ENCODE measurements at places on chromosomes 6 and 20. TPM values are rescaled to one million over a fixed set of nuclear protein-coding genes. Genes with fewer than 3 reads are reported as not detected.

- H3K36me3 ChIP-seq, result peaks cover 3% of the 10 kb centered on the region
- H3K4me1 ChIP-seq, result no peaks in the 10 kb centered on the region
- no peaks in the 10 kb centered on the region for H3K27me3 ChIP-seq
- no peak for DNase-seq
- H3K27ac ChIP-seq, result no peak overlapping the region
- H3K4me3 ChIP-seq, result no peak overlapping the region
Observed at GRCh38 chr6:56440551-56440981, 193.2 kb upstream of the COL21A1 start.

DNA sequence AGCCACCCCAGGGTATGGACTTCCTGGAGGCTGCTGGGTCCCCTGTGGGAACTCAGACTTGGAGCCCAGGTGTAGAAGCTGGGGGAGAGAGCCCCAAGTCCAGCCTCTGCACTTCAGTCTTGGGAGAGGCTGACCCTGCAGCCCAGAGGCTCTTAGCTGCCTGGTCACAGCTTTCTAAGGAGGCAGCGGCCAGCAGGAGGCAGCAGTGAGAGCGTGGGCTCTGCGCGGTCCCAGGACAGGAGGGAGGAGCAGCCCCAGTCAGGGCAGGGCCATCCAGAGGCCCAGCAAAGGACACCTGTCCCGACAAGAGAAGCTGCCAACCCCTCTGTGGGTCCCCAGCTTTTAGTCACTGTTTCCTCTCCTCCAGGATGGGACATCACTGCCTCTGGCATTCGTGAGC is 9.4 kb downstream of the TREML2 start:
- H3K4me1 ChIP-seq, result no peaks in the 10 kb centered on the region
- H3K27me3 ChIP-seq, result peaks cover 42% of the 10 kb centered on the region
- no peak overlapping the region for H3K4me3 ChIP-seq
- no peak overlapping the region for H3K27ac ChIP-seq
- DNase-seq, result no peak
- peaks cover 2% of the 10 kb centered on the region for H3K36me3 ChIP-seq

- H3K36me3 ChIP-seq, result no peaks in the 10 kb centered on the region
- H3K4me3 ChIP-seq, result peak overlapping the region; percentile 38
- H3K4me1 ChIP-seq, result peaks cover 26% of the 10 kb centered on the region
- peak; percentile 90 for DNase-seq
Observed at GRCh38 chr20:32581839-32582658, 3.1 kb downstream of the NOL4L start.

The ECI2 gene
- 33.7 TPM for total RNA-seq

- DNase-seq, result no peak
- H3K27me3 ChIP-seq, result no peaks in the 10 kb centered on the region
- no peak overlapping the region for H3K4me3 ChIP-seq
- peaks cover 27% of the 10 kb centered on the region for H3K36me3 ChIP-seq
Observed at GRCh38 chr6:138092686-138093085, 14.5 kb downstream of the PERP start.

DNA sequence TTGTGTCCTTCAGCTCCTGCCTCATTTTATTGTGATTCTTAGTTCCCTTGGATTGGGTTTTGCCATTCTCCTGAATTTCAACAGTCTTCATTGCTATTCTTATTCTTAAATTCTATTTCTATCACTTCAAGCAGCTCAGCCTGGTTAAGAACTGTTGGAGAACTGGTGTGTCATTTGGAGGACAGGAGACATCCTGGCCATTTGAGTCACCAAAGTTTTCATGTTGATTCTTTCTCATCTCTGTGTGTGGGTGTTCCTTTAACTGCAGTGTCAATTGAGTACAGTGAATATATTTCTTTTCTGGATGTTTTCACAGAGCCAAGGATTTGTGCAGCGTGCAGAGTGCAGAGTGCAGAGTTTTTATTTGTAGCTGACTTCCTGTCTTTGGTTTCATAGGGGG is 33.5 kb upstream of the TFB1M start:
- H3K27me3 ChIP-seq, result no peaks in the 10 kb centered on the region
- H3K36me3 ChIP-seq, result peaks cover 13% of the 10 kb centered on the region
- H3K27ac ChIP-seq, result no peak overlapping the region
- no peaks in the 10 kb centered on the region for H3K4me1 ChIP-seq
- DNase-seq, result no peak
- H3K4me3 ChIP-seq, result no peak overlapping the region

- no peaks in the 10 kb centered on the region for H3K27me3 ChIP-seq
- H3K27ac ChIP-seq, result no peak overlapping the region
- H3K4me1 ChIP-seq, result peaks cover 6% of the 10 kb centered on the region
- DNase-seq, result no peak
- no peak overlapping the region for H3K4me3 ChIP-seq
Observed at GRCh38 chr20:56400001-56400640, 7.7 kb downstream of the CSTF1 start.

The SOD2 gene
- total RNA-seq, result 87.3 TPM

- peaks cover 43% of the 10 kb centered on the region for H3K4me1 ChIP-seq
- H3K36me3 ChIP-seq, result no peaks in the 10 kb centered on the region
- no peak for DNase-seq
- no peak overlapping the region for H3K27ac ChIP-seq
- H3K27me3 ChIP-seq, result no peaks in the 10 kb centered on the region
- no peak overlapping the region for H3K4me3 ChIP-seq
Observed at GRCh38 chr6:90127595-90127994, 169.0 kb downstream of the BACH2 start.

The FAM217A gene
- not detected for total RNA-seq

DNA sequence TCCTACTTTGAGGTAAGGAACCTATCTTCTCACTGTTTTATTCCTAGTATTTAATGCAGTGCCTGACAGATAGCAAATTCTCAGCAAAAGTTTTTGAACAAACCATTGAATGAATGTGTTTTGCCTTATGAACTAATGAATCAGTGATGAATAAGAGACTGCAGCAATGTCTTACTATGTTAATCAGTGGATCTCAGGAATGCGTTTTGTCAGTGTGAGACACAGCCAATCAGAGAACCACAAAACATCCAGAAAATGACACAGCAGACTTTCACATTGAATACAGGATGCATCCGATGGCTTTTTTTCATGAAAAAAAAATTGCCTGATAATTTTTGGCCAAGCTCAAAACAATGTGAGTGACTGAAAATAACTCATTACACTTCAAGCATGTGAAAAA is 270.5 kb downstream of the BMP2 start:
- no peaks in the 10 kb centered on the region for H3K36me3 ChIP-seq
- no peak for DNase-seq
- H3K4me3 ChIP-seq, result no peak overlapping the region
- peaks cover 2% of the 10 kb centered on the region for H3K27me3 ChIP-seq
- no peak overlapping the region for H3K27ac ChIP-seq

The C20orf144 gene
- total RNA-seq, result 0.17 TPM

DNA sequence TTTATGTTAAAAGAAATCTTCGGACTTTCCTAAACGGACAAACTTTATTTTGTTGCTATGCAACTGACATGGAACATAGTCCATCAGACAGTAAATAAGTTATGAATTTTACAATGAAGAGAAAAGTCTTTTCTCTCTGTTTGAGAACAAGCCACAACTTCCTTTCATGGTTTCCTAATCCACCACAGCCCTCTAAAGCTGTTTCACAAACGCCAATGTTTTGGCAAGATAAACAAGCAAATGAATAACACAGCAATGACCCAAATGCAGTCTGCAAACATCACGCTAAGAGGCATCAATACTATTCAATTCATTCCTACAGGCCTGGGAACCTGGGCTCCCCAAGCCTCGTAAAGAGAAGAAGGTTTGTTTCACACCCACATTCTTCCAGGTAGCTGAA is 60.4 kb downstream of the HAO1 start:
- peaks cover 8% of the 10 kb centered on the region for H3K27me3 ChIP-seq
- no peak overlapping the region for H3K27ac ChIP-seq
- DNase-seq, result no peak
- no peaks in the 10 kb centered on the region for H3K36me3 ChIP-seq
- H3K4me1 ChIP-seq, result no peaks in the 10 kb centered on the region

- no peaks in the 10 kb centered on the region for H3K4me1 ChIP-seq
- H3K27ac ChIP-seq, result no peak overlapping the region
- no peak overlapping the region for H3K4me3 ChIP-seq
- H3K27me3 ChIP-seq, result no peaks in the 10 kb centered on the region
Observed at GRCh38 chr6:143952947-143953701, 54.9 kb downstream of the PLAGL1 start.

The TNF gene
- total RNA-seq, result not detected

DNA sequence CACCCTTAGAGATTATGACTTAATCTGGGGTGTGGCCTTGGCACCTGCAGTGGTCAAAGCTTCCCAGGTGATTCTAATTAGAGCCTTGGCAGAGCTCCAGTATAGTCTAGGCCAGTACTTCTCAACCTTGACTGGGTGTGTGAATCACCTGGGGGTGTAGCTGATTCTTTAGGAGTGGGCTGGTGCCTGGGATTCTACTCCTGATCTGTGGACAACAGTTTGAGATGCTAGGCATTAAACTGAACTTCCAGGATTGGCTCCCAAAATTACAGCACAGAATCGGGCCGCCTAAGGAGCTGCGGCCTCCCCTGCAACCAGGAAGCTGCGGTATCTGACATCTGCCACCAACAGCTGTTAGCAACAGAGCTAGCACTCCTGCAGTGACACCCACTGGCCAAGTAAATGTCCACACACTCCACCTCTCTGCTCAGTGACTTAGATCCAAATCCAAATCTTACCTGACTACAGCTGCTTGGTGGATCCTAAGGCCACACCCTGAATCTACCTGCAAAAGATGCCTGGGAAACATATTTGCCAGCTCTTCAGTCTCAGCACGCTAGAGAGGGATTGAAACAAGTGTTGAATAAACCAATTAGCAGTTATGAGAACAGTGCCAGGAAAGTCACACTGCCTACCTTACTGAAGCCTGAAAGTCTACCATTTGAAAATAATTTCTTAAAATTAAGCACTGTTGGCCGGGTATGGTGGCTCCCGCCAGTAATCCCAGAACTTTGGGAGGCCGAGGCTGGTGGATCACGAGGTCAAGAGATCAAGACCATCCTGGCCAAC is 126.7 kb downstream of the UNC5CL start:
- H3K27ac ChIP-seq, result no peak overlapping the region
- no peak for DNase-seq
- no peaks in the 10 kb centered on the region for H3K36me3 ChIP-seq
- H3K4me3 ChIP-seq, result no peak overlapping the region
- H3K27me3 ChIP-seq, result peaks cover 16% of the 10 kb centered on the region
- H3K4me1 ChIP-seq, result peaks cover 1% of the 10 kb centered on the region

DNA sequence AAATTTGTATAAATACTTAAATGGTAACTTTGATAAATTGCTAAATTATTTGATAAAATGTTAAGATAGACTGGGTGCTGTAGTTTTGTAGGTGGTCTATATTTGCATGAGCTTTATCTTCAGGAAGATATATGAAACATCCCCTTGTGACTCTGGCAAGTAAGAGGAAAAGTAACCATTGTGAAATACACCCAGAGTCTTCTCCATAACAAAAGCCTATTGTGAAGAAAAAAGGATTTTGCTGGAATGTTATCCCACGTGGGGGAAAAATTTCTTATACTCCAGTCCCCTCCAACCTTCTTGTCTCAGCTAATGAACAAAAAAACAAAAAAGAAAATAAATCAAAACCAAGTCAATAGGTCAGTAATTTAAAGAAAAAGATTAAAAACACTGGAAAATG is 600.7 kb downstream of the HDGFL1 start:
- H3K27me3 ChIP-seq, result no peaks in the 10 kb centered on the region
- no peak for DNase-seq
- H3K36me3 ChIP-seq, result peaks cover 1% of the 10 kb centered on the region
- no peak overlapping the region for H3K27ac ChIP-seq
- no peak overlapping the region for H3K4me3 ChIP-seq

The ILRUN gene
- 41.0 TPM for total RNA-seq

- no peaks in the 10 kb centered on the region for H3K27me3 ChIP-seq
- no peak for DNase-seq
- peak overlapping the region; percentile 5 for H3K27ac ChIP-seq
- H3K4me1 ChIP-seq, result peaks cover 44% of the 10 kb centered on the region
- no peak overlapping the region for H3K4me3 ChIP-seq
Observed at GRCh38 chr6:150412221-150412620, 43.4 kb downstream of the IYD start.

DNA sequence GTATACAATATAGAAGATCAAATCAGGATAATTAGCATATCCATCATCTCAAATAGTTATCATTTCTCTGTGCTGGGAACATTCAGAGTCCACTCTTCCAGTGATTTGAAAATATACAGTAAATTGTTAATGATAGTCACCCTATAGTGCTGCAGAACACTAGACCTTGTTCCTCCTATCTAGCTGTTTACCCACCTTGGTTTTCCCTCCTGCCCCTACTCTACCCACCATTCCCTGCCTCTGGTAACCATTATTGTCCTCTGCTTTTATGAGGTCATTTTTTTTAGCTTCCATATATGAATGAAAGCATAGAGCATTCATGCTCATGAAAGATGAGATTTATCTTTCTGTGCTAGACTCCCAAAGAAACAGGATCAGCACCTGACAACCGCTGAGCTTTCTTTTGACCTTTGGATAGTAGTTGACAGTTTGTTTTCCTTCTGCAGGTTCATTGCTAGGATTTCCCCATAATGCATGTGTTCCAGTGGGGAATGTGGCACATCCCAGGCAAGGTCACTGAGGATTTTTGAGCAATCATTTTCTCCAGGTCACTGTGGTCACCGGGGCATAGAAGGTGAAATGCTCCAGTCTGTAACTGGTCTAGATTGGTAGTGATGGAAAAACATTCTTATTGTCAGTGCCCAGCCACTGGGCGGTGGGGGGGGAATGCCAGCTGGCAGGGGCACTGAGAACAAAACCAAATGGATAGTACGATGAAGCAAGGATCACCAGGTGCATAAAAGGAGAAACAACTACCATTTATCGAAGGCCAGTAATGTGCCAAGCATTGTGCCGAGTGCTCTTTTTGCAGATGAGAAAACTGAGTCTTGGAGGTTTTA is 33.6 kb upstream of the BCAS1 start:
- no peaks in the 10 kb centered on the region for H3K4me1 ChIP-seq
- H3K27ac ChIP-seq, result no peak overlapping the region
- H3K4me3 ChIP-seq, result no peak overlapping the region

The RCAN2 gene
- 3.7 TPM for total RNA-seq

GRCh38 chr6:15674690-15675386 is 12.0 kb upstream of the DTNBP1 start:
- no peaks in the 10 kb centered on the region for H3K4me1 ChIP-seq
- no peak for DNase-seq
- H3K27ac ChIP-seq, result no peak overlapping the region
- H3K36me3 ChIP-seq, result no peaks in the 10 kb centered on the region
- no peak overlapping the region for H3K4me3 ChIP-seq

The PDE7B gene
- total RNA-seq, result not detected

DNA sequence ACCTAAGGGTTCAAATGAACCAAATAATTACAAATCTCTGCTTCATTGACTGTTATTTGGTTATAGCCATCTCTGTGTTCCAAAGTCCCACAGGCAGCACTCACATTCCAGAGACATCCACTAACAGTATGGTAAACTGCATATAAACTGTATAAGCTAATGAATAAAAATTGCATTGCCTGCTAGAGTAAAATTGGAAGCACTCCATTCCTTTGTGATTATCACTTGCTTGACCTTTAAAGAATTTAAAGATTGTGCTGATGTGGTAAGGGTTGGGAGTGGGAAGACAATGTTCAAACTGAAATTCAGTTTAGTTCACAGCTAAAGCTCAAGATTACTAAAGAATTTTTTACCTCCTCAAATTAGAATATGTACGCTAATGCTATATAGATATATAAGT is 31.0 kb upstream of the OSTM1 start:
- no peak for DNase-seq
- H3K27me3 ChIP-seq, result peaks cover 5% of the 10 kb centered on the region
- no peaks in the 10 kb centered on the region for H3K36me3 ChIP-seq
- H3K4me3 ChIP-seq, result no peak overlapping the region
- no peaks in the 10 kb centered on the region for H3K4me1 ChIP-seq
- H3K27ac ChIP-seq, result no peak overlapping the region

The ARMC2 gene
- total RNA-seq, result 9.2 TPM

- H3K4me1 ChIP-seq, result peaks cover 24% of the 10 kb centered on the region
- peaks cover 10% of the 10 kb centered on the region for H3K27me3 ChIP-seq
- no peaks in the 10 kb centered on the region for H3K36me3 ChIP-seq
- no peak overlapping the region for H3K27ac ChIP-seq
Observed at GRCh38 chr20:57898332-57898731, 188.5 kb upstream of the PMEPA1 start.

The BPIFA1 gene
- total RNA-seq, result not detected

Measured in chondrocyte (in vitro differentiated cells).